ENCODE measurements at places on chromosomes 2 and 18. TPM values are rescaled to one million over a fixed set of nuclear protein-coding genes. Genes with fewer than 3 reads are reported as not detected.

The TXNDC2 gene
- 0.12 TPM for total RNA-seq

The FECH gene
- 25.7 TPM for total RNA-seq

The DES gene
- total RNA-seq = 64.5 TPM

The UGT1A10 gene
- not detected for total RNA-seq

DNA sequence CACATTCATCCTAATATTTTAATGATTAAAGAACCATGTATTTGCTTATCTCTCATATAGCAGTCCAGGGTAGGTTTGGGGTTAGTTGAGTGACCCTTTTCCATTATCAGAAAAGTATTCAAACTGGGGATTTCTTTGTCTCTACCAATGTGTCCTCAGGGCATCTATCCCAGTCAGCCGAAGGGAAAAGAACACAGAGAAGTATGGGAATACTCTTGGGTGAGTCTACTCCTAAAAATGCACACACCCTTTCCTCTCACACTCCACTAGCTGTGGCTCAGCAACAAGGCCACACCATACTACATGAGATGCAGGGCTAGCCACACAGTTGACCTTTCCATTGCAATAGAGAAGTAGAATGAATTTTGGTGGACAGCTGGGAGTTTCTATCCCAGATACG lies 114.3 kb downstream of the NXPH2 start:
- DNase-seq = no peak

- DNase-seq = no peak
Observed at GRCh38 chr2:221503965-221504364, 68.1 kb downstream of the EPHA4 start.

DNA sequence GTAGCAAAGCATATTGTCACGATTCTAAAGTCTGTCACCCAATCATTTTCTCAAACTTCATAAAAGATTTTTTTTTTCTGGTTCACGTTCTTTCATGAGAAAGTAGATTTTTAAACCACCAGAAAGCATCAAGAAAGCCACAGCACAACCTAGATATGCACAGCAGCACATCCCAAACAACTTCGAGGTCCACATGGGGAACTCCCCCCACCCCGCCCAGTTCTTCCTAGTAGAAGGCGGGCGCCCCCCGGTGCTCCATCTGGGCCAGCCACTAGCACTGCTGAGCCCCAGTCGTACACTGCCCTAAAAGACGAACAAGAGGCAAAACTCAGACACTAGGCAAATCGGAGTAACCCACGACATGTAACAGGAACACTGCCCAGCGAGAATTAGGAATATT lies 15.5 kb downstream of the HDLBP start:
- DNase-seq = no peak

- DNase-seq = no peak
Observed at GRCh38 chr2:95012881-95013550, 12.5 kb upstream of the MAL start.

GRCh38 chr2:161030260-161031063 lies 129.8 kb upstream of the TANK start:
- no peak for DNase-seq

DNA sequence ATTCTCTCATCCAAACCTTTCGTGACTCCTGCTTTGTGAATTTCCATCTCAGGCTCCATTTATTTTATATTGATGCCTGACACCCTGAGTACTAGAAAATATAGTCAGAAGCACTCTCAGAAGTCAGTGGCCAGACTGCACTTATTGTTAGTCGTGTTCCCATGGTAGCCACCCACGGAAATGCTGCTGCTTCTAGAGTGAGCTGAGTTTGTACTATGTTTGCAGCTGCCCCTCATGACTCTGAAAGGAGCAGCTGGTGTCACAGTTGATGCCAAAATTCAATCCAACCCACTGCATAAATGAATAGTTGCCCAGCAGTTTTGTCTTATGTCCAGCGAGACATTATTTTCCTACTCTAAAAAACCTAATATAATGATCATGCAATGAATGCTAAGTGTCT lies 265.2 kb upstream of the SPHKAP start:
- DNase-seq = no peak
